ENCODE measurements at places on chromosomes 11 and 22. TPM values are rescaled to one million over a fixed set of nuclear protein-coding genes. Genes with fewer than 3 reads are reported as not detected.

Gene OR8D1
- total RNA-seq: not detected

Gene SEC14L6
- not detected for total RNA-seq

Gene CRYBB3
- total RNA-seq: not detected

Gene FGF4
- not detected for total RNA-seq

Gene JAM3
- 17.2 TPM for total RNA-seq

Gene OR51B5
- 0.36 TPM for total RNA-seq

Gene CASP5
- 3.9 TPM for total RNA-seq

Gene OR52E8
- total RNA-seq: not detected

Gene NCR3LG1
- 3.5 TPM for total RNA-seq

Gene RIMBP3B
- not detected for total RNA-seq

Gene GLYAT
- total RNA-seq: 1.2 TPM

Gene SSTR3
- 0.28 TPM for total RNA-seq

Gene OR8G5
- not detected for total RNA-seq

Gene GAS2L1
- total RNA-seq: 13.4 TPM

Gene ESAM
- total RNA-seq: 55.1 TPM

Gene ACTN3
- total RNA-seq: not detected

Gene EMID1
- 1.5 TPM for total RNA-seq

Gene GRM5
- not detected for total RNA-seq

Gene SCUBE2
- 28.1 TPM for total RNA-seq

Gene CALCA
- not detected for total RNA-seq

Gene LSP1
- 12.1 TPM for total RNA-seq

Gene MPZL3
- 2.5 TPM for total RNA-seq

Gene MOV10L1
- total RNA-seq: 0.36 TPM

All from omental fat pad (tissue), 4 donors.